Suprapubic skin (tissue), 4 donors: ENCODE measurements at places on chromosomes 3 and 15. TPM values are rescaled to one million over a fixed set of nuclear protein-coding genes. Genes with fewer than 3 reads are reported as not detected.

- DNase-seq, result no peak
- H3K27me3 ChIP-seq, result no peaks in the 10 kb centered on the region
- H3K4me1 ChIP-seq, result peaks cover 32% of the 10 kb centered on the region
Measured at GRCh38 chr15:63187589-63188226, 1.7 kb upstream of the RAB8B start.

GRCh38 chr15:98226149-98226548 is 265.6 kb downstream of the ARRDC4 start:
- no peaks in the 10 kb centered on the region for H3K36me3 ChIP-seq
- H3K4me1 ChIP-seq, result no peaks in the 10 kb centered on the region

Gene SLC28A2
- total RNA-seq, result not detected

GRCh38 chr3:166606988-166607387 is 769.8 kb upstream of the BCHE start:
- no peaks in the 10 kb centered on the region for H3K36me3 ChIP-seq
- H3K27ac ChIP-seq, result no peak overlapping the region
- no peaks in the 10 kb centered on the region for H3K4me1 ChIP-seq
- no peaks in the 10 kb centered on the region for H3K27me3 ChIP-seq

- H3K36me3 ChIP-seq, result no peaks in the 10 kb centered on the region
- H3K27me3 ChIP-seq, result no peaks in the 10 kb centered on the region
- no peak overlapping the region for H3K27ac ChIP-seq
- no peak for DNase-seq
Measured at GRCh38 chr15:43915631-43916325, 89.0 kb downstream of the WDR76 start.

Gene GUCA1C
- total RNA-seq, result not detected

GRCh38 chr3:2001306-2002108 is 97.2 kb upstream of the CNTN4 start:
- H3K36me3 ChIP-seq, result no peaks in the 10 kb centered on the region
- no peak overlapping the region for H3K4me3 ChIP-seq
- DNase-seq, result no peak
- H3K4me1 ChIP-seq, result no peaks in the 10 kb centered on the region
- H3K27me3 ChIP-seq, result no peaks in the 10 kb centered on the region

Gene PSTPIP1
- 2.2 TPM for total RNA-seq

Gene POPDC2
- 0.68 TPM for total RNA-seq

DNA sequence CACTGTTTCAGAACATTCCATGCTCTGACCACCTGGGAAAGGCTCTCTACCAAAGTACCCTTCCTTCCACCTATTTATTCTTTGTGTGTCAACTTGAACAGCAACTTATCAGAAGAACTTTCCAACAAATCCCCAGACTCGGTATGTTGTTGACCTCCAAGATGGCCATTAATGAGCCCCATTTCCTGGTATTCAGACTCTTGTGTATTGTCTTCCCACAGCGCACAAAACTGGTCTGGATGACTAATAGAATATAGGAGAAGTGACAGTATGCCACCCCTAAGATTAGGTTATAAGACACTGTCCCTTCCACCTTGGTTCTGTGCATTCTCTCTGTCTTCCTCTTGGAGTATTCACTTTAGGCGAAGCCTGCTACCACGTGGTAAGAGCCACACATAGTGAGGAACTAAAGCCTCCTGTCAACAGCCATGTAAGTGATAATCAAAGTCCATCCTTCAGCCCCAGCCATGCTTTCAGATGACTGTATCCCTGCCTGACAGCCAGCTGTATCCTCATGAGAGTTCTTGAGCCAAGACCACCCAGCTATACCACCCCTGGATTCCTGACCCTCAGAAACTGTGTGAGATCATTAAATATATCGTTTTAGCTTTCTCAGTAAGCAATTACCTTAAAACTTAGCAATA is 481.7 kb downstream of the MAGI1 start:
- no peak overlapping the region for H3K4me3 ChIP-seq

Gene CCR2
- 0.72 TPM for total RNA-seq
